ENCODE measurements at places on chromosomes 11 and 22.

DNA sequence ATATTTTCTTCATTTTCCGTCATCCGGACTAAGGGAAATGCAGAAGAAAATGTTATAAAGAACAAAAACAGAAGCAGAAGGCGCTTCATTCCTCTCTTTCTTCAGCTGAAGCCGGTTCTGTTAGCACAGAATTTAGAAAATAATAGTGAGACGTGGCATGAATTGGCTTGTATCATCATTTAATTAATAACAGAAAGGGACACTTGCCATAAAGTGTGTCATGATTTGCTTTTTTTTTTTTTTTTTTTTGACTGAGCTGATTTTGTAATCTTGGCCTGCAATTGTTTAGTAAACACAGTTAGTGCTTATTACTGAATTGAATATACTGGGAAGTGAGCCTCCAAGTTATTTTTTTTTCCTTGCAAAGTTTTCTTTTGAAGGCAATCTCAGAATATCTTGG, at the start of gene MMP27:
Gene MMP27, minus strand, starts transcription at position 144 of the 400 bp plus-strand sequence. Its CDS starts 55 bp downstream, at position 89.
- DNase-seq = no peak

DNA sequence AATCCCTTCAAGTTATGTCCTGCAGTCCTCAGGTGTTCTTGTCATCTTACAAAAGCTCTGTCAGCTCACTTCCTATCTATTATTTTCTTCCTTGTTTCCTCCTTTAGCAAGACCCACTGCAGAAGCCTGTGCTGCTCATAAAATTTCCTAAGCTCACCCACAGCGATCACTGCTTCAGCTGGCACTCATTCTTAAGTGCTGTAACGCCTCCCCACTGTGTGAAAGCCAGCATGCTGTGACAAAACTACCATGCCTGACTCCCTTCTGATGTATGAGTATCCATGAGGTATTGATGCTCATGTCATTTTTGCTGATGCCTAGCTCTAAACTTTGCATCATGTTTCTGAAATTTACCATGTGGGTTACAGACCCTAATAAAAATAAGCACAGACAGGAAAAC, 41.5 kb upstream of the CNTN5 start:
- DNase-seq = no peak

DNA sequence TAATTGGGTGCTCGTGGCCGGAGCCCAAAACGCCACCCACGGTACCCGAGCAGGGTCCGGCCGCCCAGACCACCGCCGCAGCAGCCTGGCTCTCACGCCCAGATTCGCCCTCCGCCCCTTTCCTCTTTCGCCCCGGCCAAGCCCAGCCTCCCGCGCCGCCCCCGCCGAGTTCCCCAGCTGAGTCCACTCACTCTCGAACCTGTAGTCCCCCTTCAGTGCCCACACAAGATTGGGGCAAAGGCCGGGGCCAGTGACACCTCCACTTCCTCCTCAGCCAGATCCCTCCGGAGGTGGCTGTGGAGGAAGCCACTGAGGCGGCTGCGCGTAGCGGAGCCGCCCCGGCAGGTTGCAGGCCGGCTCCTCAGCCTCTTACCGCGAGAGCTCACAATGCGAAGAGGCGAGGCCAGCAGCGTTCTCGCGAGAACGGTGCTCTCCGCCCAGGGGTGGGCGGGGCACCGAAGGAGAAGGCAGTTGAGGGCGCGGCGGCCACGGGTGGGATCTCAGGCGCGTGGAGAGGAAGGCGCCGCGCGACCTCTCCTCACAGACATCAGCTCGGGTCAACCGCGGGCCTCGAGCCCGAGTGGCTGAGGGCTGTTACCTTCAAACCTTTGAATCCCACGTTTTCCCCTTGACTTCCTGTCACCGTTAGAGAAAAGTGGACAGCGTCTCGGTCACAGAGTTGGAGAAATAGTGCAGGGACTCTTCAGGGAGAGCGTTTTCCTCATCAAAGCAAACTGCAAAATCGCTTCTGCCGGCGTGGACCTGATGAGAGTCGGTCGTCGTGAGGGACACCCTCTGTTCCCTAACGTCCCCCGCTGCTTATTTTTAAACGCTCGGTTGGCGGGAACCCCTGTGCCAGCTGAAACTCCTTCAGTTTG, at the start of gene BTBD10:
Gene BTBD10, minus strand, starts transcription at position 322 of the 878 bp plus-strand sequence. CDS start 18,098 bp downstream, outside the sequence.
- DNase-seq = peak; percentile 95

DNA sequence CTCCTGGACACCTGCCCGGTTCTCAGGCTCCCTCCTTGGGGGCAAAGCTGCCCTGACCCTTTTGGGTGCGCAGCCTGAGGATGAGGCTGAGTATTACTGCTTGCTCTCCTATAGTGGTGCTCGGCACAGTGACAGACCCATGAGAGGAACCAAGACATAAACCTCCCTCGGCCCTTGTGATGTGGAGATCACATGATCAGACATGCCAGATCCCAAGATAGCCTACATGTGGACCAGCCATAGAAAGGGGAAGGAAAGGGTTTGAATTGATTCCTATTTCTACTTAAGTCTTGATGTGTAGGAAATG, 125.3 kb downstream of the VPREB1 start:
- DNase-seq = no peak

DNA sequence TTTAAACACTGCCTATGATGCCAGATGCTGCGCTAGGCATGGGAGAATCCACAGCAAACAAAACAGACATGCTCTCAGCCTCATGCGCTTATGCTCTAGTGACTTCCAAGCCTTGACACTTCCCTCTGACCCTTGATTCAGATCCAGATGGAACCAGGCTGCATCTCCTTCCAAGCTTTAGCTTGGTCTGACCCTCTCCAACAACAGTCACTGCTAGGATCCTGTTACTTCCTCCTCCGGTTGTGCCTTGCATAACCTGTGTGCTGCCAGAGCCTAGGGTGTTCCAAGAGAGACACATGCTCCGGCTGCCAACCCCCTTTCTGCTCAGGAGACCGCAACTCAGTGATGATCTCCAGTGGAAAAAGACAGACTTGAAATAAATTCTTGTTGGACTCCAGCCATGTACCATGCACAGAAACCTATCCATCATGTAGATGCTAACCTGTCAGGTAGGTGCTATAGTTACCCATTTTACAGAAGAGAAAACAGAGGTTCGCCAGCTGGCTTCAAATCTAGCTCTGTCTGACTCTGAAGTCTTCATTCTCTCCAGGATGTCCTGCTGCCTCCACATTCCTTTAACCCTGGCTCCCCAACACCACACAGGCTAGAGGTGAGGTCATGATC, 136.3 kb upstream of the TEAD1 start:
- no peak for DNase-seq

Measured in CD4-positive, alpha-beta T cell treated with Interleukin-12 subunit alpha and Interleukin-12 subunit beta, for 1 hour (primary cell).